ENCODE measurements at places on chromosomes 7 and 10. TPM values are rescaled to one million over a fixed set of nuclear protein-coding genes. Genes with fewer than 3 reads are reported as not detected.

The UNCX gene
- total RNA-seq = 0.65 TPM

The TMEM229A gene
- total RNA-seq = not detected

The PAPSS2 gene
- 24.4 TPM for total RNA-seq

DNA sequence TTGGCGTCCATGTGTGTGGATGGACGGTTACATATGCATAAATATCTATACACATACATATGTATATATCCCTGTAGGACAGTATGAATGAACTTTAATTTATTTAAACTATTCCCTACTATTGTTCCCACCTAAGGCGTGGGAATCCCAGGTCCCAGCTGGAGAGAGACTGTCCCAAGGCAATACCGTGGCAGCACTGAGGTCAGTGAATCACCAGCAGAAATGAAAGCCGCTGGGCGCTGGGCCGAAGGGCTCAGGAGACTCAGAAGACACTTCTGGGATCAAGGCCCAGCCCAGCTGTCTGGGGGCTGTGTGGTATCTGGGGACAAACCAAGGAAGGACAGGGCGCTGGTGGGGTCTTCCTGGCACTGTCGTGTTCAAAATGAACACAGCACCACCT lies 49.6 kb upstream of the MYL10 start:
- no peak for DNase-seq

DNA sequence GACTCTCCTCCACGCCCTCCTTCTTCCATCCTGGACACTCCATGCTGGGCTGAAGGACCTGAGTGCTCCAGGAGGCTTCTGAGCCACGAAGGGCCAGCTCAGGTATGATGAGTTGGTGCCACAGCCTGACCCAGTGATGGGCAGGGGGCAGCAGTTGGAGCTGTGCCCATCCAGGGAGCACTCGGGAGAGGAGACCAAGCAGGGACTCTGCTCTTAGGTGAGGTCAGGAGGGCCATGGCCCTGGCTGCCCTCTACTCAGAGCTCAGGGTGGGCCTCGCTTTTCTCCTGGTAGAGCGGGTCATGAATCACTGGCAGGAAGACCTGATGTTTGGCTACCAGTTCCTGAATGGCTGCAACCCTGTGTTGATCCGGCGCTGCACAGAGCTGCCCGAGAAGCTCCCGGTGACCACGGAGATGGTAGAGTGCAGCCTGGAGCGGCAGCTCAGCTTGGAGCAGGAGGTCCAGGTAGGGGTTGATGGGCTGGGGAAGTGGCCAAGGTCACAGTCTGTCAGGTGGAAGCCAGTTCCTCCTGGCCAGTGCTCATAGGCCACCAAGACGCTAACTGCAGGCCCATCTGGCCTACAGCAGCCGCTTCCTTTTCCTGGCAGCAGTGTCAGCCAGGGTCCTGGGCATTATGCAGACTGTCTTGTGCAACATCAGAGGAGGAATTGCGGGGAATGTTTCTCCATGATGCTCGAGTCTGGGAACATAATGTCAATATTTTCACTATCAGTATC lies 50.8 kb downstream of the ALOX5 start:
- DNase-seq = no peak
